Heart right ventricle (tissue), 16 donors: ENCODE measurements at places on chromosomes 1 and 21.

DNA sequence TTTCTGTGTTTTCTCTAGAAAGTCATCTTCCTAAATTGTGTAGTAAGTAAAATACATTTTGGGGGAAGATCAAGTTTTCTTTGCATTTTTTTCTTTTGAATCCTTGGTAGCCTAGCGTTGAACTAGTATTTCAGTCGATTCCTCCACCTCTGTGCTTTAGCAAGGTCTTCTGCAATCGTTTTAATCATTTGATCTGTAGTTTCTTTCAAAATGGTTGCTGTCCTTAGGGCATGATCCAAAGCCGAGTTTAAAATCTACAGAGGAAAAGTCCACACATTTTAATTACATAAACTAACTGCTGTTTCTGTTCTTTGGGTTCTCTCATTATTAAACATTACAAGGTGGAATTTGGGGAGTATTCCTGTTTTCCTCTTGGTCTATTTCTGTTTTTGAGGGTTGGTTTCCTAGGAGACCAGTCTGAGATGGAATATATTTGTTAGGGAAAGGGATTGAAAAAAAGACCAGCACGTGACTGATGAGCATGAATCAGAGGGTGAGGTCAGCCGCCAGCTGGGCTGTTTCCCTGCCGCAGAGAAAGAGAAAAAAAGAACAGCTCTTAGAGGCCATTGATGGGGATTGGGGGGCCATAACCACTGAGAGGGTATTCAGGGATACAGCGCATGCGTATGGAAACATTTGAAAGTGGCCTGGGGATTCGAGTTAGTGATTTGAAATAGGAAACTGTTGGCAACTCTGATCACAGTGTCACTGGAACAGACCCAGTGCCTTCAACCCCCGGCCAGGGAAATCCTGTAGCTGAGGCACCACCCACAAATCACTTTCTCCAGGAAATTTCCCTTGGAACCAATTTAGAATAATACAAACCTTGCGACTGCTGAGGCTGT lies 40.6 kb downstream of the AKNAD1 start:
- DNase-seq = peak; percentile 52

DNA sequence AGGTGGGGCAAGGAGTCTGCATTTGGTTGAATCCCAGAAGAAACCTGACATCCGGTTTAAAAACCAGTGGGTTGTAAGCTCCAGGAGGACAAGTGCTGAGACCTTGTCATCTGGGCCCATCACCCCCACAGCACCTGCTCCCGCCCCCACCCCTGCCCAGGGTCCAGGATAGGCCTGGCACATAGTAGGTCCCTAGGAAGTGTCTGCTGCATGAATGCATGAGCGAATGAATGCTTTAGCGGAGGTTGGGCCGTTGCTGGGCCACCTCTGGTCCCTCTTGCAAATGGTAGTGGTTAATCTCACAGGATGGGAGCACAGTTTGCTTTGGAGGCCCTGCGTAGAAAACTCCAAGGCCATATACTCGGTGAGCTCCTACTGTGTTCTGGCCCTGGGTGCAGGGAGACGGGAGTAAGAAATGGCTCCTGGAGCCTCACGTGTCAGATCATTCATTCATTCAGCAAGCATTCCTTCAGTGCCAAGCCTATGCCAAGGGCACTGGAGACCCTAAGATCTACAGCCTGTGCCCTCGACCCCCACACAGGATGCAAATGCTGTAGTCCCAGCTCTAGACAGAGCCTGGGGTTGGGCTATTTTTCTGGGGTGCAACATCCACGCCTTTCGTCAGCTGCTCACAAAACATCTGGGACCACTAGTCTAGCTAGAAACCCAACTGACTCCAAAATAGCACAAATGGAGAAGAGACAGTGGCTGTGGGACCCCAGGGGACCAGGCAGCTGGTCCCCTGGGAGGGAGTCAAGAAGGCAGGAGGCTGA lies 28.9 kb downstream of the EPHA2 start:
- peak; percentile 5 for DNase-seq

GRCh38 chr1:56569661-56570060 lies 9.7 kb downstream of the PLPP3 start:
- DNase-seq = no peak

DNA sequence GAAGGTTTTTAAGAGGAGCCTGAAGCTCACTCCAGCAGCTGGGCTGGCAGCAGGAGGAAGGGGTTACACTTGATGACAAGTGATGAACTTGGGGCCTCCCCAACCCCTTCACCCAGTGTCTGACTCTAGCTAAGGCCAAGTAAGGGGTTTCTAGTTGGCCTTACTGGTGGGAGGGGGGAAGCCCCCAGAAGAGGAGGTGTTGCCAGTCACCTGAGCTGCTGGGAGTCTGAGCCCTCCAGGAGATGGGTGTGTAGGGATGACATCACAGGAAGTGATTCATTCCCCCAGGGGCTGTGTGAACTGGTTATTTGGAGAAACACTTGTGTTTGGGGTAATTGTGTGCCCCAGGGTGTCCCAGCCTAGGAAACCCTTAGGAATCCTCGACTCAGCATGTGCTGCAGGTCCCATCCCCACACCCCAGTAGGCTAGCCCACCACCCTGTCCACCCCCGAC lies 3.1 kb downstream of the PADI1 start:
- no peak for DNase-seq
